ENCODE measurements at places on chromosomes 1 and 21.

DNA sequence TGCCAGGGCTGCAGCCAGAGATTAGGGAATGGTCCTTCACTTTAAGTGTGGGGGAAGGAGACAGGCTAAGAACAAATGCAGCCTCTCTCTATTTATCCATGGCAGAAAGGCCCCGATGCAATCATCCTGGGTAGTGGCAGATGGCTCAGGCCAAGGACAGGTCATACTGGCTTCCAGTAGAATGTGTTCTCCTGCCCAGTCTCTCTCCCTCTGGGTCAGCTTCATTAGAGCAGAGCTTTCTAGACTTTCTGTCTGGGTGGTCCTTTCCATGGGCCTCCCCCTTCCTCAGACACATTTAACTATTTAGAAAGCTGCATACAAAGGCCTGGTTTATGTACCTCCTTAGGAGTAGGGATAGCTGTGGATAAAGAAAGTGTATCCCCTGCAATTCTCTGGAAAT lies 4.8 kb upstream of the PTCH2 start:
- DNase-seq = no peak

- peak; percentile 45 for DNase-seq
These were observed 69.2 kb upstream of the AJAP1 start for GRCh38 chr1:4585216-4585615.

- DNase-seq = no peak
These were observed 290.3 kb downstream of the PTPRC start for GRCh38 chr1:198929111-198929604.

DNA sequence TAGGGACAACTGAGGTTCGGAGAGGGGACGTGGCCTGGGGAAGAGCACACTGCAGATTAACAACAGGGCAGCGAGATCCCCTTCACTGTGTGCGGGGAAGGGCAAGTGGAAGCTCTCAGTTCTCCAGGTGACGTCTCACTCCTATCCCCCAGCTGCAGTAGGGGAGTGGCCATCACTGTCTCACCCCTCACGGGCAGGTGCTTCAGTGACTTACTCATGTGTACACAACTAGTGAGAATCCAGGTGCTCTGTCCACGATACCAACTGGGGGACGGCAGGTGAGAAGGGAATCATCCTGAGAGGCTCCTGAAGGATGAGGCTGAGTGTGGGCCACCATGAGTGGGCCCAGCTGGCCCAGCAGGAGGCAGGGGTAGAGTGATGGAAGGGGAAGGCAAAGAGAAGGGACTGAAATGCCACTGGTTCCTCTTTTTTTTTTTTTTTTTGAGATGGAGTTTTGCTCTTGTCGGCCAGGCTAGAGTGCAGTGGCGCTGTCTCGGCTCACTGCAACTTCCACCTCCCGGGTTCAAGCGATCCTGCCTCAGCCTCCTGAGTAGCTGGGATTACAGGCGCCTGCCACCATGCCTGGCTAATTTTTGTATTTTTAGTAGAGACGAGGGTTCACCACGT lies 25.9 kb downstream of the RHBG start:
- DNase-seq = no peak

DNA sequence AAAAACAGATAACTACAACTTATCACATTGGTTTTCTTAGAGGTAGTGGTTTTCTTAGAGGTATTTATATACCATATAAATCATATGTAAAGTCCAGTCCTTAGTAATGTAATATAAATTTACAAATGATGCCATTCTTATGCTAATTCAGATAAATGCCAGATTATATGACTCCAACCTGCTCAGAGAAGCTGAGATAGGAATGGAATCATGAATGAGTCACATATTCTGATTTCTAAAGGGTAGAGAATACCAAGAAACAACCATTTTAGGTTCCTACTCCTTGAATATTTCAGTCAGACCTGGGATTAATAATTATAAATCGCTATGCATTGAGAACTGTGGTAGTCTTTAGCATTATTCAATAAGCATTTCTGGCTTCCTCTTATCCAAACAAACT lies 760.1 kb upstream of the NEGR1 start:
- DNase-seq = no peak

GRCh38 chr21:17231771-17232170 lies 281.1 kb upstream of the CXADR start:
- no peak for DNase-seq

DNA sequence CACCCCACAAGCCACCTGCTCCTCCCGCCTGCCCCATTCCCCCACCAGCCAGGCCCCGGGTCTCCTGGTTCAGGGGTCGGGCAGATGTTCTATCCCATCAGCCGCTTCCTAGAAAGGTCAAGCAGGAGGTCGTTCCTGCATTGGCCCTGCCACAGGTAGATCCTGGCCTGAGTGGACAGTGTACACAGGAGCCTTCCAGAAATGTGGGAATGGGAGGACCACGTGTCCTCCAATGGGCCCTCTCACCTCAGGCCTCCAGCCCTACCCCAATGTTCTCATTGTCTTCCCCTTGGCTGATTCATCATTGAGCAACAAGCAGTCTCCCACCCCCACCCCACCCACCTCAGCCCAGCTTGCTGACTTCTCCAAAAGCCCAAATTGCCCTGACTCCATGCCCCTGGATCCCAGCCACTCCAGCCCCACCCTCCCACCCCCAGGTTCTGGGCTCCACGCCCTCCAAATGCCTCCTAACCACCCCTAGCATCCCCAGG lies 2.1 kb downstream of the S100A16 start:
- DNase-seq = no peak

- DNase-seq = no peak
These were observed 268.9 kb downstream of the MRPL39 start for GRCh38 chr21:25338415-25338814.

- no peak for DNase-seq
These were observed 106.0 kb downstream of the SUSD4 start for GRCh38 chr1:223257856-223258550.

- DNase-seq = no peak
These were observed 222.1 kb downstream of the COL24A1 start for GRCh38 chr1:85934516-85934915.

- no peak for DNase-seq
These were observed 588.3 kb downstream of the LMO4 start for GRCh38 chr1:87916965-87917364.

GRCh38 chr1:151282883-151283725 lies 1.0 kb downstream of the ZNF687 start:
- DNase-seq = peak; percentile 17

- no peak for DNase-seq
These were observed 63.1 kb downstream of the ELK4 start for GRCh38 chr1:205568469-205569361.

GRCh38 chr1:184632415-184633175 lies 122.1 kb downstream of the EDEM3 start:
- no peak for DNase-seq

- DNase-seq = no peak
These were observed 478.5 kb upstream of the DEPDC1 start for GRCh38 chr1:68975212-68975933.

- no peak for DNase-seq
These were observed 7.1 kb upstream of the RGS18 start for GRCh38 chr1:192151176-192151575.

DNA sequence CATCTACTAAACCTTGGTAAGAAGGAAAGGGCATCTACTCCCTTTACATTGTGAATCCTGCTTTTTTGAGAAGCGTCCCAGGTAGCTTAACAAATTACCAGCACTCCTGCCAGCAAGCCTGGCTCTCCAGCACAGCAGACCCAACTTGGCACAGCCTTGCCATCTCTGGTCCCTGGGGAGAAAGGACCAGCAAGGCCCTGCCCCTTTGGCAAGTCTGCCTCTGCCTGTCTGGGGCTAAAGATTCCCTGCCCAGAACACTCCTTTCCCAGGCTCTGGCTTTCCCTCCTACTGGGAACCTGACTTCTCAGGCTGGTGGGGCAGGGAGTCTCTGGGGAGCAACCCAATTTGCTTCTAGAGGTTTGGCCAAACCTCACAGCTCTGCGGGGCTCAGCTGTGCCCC lies 68.5 kb downstream of the ATP2B4 start:
- DNase-seq = no peak
